Psoas muscle (tissue), 8 donors: ENCODE measurements at places on chromosomes 12 and 14. TPM values are rescaled to one million over a fixed set of nuclear protein-coding genes. Genes with fewer than 3 reads are reported as not detected.

Gene KCNJ8
- 4.5 TPM for total RNA-seq

Gene GPRC5A
- total RNA-seq, result 0.30 TPM

Gene CAPZA3
- total RNA-seq, result not detected

Gene PPP1R1A
- total RNA-seq, result 215 TPM

Gene CLMN
- total RNA-seq, result 9.6 TPM

Gene GLI1
- total RNA-seq, result 0.86 TPM

Gene PXMP2
- 18.6 TPM for total RNA-seq

Gene KLHL33
- 10.9 TPM for total RNA-seq

Gene CD163
- 52.4 TPM for total RNA-seq

Gene HOXC10
- total RNA-seq, result 3.0 TPM

Gene TAS2R31
- 0.57 TPM for total RNA-seq

Gene ZDHHC22
- not detected for total RNA-seq

DNA sequence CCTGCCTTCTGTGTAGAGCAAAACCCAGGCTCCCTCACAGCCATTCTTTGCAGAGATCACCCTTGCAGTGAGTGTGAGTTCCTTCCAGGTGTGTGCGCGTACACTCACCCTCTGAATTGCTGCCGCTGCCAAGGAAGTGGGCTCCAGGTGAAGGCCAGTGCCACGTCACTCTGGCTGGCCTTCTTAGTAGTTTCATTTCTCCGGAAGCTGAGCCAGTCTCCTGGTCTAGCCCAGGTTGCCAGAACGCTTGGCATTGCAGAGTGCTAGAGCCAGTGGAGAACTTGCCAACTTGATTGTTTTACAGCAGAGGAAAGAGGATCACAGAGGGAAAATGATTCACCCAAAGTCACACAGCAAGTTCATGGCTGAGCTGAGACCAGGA is 11.0 kb downstream of the CBLN3 start:
- no peaks in the 10 kb centered on the region for H3K4me1 ChIP-seq
- no peak for DNase-seq
- H3K27me3 ChIP-seq, result no peaks in the 10 kb centered on the region
- no peak overlapping the region for H3K4me3 ChIP-seq
- no peaks in the 10 kb centered on the region for H3K36me3 ChIP-seq

- no peak for DNase-seq
- no peak overlapping the region for H3K4me3 ChIP-seq
- H3K36me3 ChIP-seq, result no peaks in the 10 kb centered on the region
- H3K4me1 ChIP-seq, result peaks cover 39% of the 10 kb centered on the region
- no peaks in the 10 kb centered on the region for H3K27me3 ChIP-seq
- H3K27ac ChIP-seq, result peak overlapping the region; percentile 56
Measured at GRCh38 chr14:75905147-75905904, 76.5 kb downstream of the TGFB3 start.

DNA sequence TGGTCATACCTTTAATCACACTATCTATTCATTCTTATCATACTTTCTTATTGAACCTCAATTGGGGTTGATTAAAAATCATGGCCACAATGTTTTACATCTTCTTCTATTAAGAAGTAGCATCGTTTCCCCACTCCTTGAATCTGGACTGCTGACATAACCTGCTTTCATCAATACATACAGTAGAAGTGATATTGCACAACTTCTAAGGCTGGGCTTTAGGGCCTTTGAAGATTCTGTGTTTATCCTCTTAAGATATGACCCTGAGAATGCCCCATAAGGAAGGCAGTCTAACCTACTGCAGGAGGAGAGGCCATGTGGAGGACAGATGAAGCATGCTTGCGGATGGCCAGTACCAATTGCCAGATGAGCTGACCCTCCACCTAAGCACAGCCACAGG is 1142.8 kb upstream of the SEL1L start:
- H3K36me3 ChIP-seq, result no peaks in the 10 kb centered on the region
- no peaks in the 10 kb centered on the region for H3K4me1 ChIP-seq
- H3K4me3 ChIP-seq, result no peak overlapping the region

GRCh38 chr14:102256716-102257115 is 48.2 kb downstream of the MOK start:
- H3K4me1 ChIP-seq, result no peaks in the 10 kb centered on the region
- no peaks in the 10 kb centered on the region for H3K36me3 ChIP-seq
- H3K27ac ChIP-seq, result no peak overlapping the region
- no peak overlapping the region for H3K4me3 ChIP-seq
- H3K27me3 ChIP-seq, result no peaks in the 10 kb centered on the region
- DNase-seq, result no peak

DNA sequence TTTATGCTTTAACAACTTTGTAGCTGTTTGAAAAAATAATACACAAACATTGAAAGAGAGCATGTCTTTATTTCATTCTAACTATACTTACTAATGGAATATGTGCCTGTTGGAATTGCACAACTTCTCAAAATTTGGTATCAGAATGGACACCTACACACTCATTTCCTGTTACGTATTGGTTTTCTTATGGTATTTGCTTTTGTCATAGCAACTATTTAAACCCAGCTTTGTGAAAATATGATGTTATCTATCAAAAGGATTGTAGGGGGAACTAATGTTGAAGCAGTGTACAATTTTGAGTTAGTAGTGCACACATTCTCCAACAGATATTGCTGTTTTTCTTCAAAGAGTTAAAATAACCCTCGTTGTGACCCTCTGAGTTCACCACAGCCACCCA is 52.6 kb downstream of the RBMS2 start:
- no peak overlapping the region for H3K4me3 ChIP-seq
- H3K27me3 ChIP-seq, result no peaks in the 10 kb centered on the region
- H3K36me3 ChIP-seq, result peaks cover 10% of the 10 kb centered on the region
- H3K4me1 ChIP-seq, result peaks cover 6% of the 10 kb centered on the region
- DNase-seq, result no peak
- H3K27ac ChIP-seq, result no peak overlapping the region

- H3K27ac ChIP-seq, result no peak overlapping the region
- no peaks in the 10 kb centered on the region for H3K4me1 ChIP-seq
- no peaks in the 10 kb centered on the region for H3K36me3 ChIP-seq
Measured at GRCh38 chr14:54420478-54421142, 20.6 kb downstream of the CNIH1 start.

DNA sequence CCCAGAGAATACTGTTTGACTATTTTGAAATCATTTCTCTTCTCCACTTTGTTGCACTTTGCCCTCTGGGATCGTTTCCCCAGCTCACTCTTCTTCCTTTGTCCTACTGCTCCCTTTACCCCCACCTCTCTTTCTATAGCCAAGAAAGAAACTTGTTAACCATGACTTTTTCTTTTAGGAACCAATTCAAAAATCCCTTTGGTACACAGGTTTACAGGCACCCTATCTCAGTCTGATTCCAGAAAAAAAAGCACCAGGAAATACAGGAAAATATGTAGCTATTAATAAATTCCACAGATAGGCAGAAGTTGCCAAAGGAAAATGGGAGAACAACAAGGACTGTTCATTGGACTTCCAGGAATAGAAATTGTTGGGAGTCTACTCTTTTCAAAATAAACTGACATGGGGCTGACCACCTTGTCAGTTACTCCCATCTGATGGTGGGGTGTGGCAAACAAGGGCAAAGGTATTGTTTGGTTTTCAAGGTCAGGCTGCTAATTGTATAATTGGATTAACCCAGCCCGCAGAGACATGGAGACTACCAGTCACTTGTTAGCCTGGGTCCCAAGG is 82.4 kb downstream of the CRADD start:
- H3K4me3 ChIP-seq, result no peak overlapping the region
- peaks cover 33% of the 10 kb centered on the region for H3K4me1 ChIP-seq
- no peaks in the 10 kb centered on the region for H3K27me3 ChIP-seq
- DNase-seq, result no peak
- no peak overlapping the region for H3K27ac ChIP-seq

GRCh38 chr14:36055681-36056225 is 120.8 kb downstream of the PTCSC3 start:
- no peaks in the 10 kb centered on the region for H3K4me1 ChIP-seq
- H3K4me3 ChIP-seq, result no peak overlapping the region
- no peaks in the 10 kb centered on the region for H3K27me3 ChIP-seq
- no peak for DNase-seq
- no peaks in the 10 kb centered on the region for H3K36me3 ChIP-seq

- DNase-seq, result peak; percentile 7
- peaks cover 42% of the 10 kb centered on the region for H3K4me1 ChIP-seq
- H3K36me3 ChIP-seq, result no peaks in the 10 kb centered on the region
- no peaks in the 10 kb centered on the region for H3K27me3 ChIP-seq
- H3K27ac ChIP-seq, result no peak overlapping the region
- H3K4me3 ChIP-seq, result no peak overlapping the region
Measured at GRCh38 chr12:122994140-122994675, 13.7 kb downstream of the ARL6IP4 start.

GRCh38 chr12:44497044-44497443 is 379.1 kb downstream of the NELL2 start:
- H3K27ac ChIP-seq, result no peak overlapping the region
- DNase-seq, result no peak
- no peak overlapping the region for H3K4me3 ChIP-seq
- no peaks in the 10 kb centered on the region for H3K36me3 ChIP-seq
- H3K4me1 ChIP-seq, result no peaks in the 10 kb centered on the region

DNA sequence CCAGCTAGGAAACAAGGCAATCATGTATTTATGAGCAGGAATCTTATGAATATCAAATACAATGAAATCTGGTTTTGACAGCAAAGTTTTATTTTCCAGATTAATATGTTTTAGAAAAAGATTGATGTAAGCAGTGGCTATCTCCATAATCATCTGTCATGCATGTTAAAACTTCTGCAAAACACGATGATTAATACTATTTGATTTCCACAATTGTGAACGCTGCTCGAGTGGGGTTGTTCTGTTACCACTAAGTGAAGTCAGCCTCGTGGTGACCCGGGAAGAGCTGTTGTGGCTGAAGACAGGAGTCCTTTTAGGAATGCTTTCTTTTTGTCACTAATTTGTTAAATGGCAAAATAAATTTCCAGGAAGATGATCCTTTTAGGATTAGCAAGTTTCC is 9.4 kb downstream of the CFAP251 start:
- no peak for DNase-seq
- H3K27me3 ChIP-seq, result no peaks in the 10 kb centered on the region
- H3K4me3 ChIP-seq, result no peak overlapping the region
- H3K27ac ChIP-seq, result no peak overlapping the region
- H3K36me3 ChIP-seq, result peaks cover 12% of the 10 kb centered on the region

DNA sequence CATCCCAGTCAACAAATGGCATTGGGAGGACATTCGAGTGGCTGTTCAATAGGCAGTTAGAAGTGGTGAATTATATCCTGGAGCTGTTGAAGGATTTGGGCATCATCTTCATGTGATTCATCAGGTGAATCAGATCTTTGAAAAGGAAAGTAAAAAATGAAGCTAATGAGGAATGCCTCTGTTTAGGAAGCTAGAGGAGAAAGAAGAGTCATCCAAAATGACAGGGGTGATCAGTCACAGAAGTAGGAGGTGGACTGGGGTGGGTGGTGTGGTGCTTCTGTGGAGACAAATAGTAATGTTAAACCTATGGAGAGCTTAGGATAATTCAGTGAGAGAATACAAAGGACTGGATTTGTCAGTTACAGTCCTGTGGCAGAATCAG is 32.7 kb downstream of the DIP2B start:
- no peak overlapping the region for H3K4me3 ChIP-seq
- H3K27me3 ChIP-seq, result no peaks in the 10 kb centered on the region
- DNase-seq, result no peak
- H3K27ac ChIP-seq, result no peak overlapping the region
- H3K36me3 ChIP-seq, result no peaks in the 10 kb centered on the region
- peaks cover 16% of the 10 kb centered on the region for H3K4me1 ChIP-seq

DNA sequence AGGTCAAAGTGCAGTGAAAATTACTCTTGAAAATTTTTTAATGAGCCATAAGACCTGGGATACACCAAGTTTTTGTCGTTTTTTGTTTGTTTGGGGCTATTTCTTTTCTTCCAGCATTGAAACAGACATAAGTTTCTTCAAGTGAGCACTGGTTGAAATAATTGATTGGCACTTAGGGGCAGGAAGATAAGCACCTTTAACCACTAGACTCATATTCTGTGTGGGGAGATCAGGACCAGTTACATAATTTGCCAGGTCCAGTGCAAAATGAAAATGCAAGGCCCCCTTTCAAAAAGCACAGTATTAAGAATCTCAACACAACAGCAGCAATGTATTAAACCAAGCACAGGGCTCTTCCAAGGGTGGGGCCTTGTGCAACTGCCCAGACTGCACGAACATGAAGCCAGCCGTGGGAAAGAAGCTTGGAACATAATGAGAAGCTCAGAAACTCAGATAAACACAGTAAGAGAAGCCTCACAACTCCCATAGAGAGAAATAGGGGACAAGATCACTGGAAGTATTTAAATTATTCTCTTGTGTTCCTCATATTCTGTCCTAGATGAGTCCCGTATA is 3.2 kb upstream of the TCP11L2 start:
- peak overlapping the region; percentile 97 for H3K27ac ChIP-seq
- no peaks in the 10 kb centered on the region for H3K36me3 ChIP-seq
- H3K27me3 ChIP-seq, result no peaks in the 10 kb centered on the region
- peaks cover 42% of the 10 kb centered on the region for H3K4me1 ChIP-seq

GRCh38 chr14:96102081-96102856 is 63.1 kb downstream of the C14orf132 start:
- DNase-seq, result no peak
- H3K27me3 ChIP-seq, result peaks cover 29% of the 10 kb centered on the region

DNA sequence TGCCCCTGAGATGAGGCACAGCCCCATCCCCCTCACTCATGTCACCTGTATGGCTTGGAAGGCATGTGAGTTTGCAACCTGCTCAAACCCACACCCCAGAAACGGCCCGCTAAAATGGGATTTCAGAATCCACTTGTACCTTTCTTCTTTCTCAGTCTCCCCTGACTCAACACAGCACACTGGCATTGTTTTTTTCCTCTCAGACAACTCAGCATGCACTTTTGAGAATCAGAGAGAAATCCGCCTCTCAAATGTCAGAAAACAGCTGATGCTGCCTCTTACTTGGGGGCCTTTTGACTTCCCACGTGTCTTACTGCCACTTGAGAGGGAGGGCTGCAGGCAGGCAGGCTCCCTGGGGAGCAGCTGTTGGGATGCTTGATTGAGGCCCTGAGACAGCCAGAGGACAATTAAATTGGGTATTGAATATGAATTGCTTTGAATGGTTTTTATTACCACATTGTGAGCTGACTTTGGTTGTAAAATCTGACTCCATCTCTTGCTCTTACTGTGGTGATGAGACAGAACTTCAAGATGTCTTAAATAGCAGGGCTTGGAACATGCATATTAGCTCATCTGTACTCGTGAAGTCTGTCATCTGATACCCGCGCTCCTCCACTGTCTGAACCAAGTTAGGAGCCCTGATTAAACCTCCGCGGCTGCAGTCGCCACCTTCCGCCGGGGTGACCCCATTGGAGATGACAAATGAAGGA is 96.6 kb downstream of the APAF1 start:
- H3K4me3 ChIP-seq, result no peak overlapping the region
- H3K36me3 ChIP-seq, result no peaks in the 10 kb centered on the region
- H3K27me3 ChIP-seq, result peaks cover 10% of the 10 kb centered on the region
- H3K4me1 ChIP-seq, result no peaks in the 10 kb centered on the region
- no peak overlapping the region for H3K27ac ChIP-seq

GRCh38 chr14:81980601-81981306 is 447.1 kb upstream of the SEL1L start:
- no peaks in the 10 kb centered on the region for H3K4me1 ChIP-seq
- H3K36me3 ChIP-seq, result no peaks in the 10 kb centered on the region
- no peak for DNase-seq
- H3K4me3 ChIP-seq, result no peak overlapping the region
